ENCODE measurements at places on chromosomes 7 and 10.

GRCh38 chr10:121323443-121323842, 274.8 kb downstream of the FGFR2 start:
- no peak for DNase-seq

- peak; percentile 53 for DNase-seq
Measured at GRCh38 chr7:37342688-37343471, 105.8 kb downstream of the ELMO1 start.

GRCh38 chr7:102077081-102077480, 209.6 kb upstream of the SH2B2 start:
- DNase-seq = no peak

GRCh38 chr7:158695726-158696452, 8.7 kb downstream of the NCAPG2 start:
- no peak for DNase-seq

DNA sequence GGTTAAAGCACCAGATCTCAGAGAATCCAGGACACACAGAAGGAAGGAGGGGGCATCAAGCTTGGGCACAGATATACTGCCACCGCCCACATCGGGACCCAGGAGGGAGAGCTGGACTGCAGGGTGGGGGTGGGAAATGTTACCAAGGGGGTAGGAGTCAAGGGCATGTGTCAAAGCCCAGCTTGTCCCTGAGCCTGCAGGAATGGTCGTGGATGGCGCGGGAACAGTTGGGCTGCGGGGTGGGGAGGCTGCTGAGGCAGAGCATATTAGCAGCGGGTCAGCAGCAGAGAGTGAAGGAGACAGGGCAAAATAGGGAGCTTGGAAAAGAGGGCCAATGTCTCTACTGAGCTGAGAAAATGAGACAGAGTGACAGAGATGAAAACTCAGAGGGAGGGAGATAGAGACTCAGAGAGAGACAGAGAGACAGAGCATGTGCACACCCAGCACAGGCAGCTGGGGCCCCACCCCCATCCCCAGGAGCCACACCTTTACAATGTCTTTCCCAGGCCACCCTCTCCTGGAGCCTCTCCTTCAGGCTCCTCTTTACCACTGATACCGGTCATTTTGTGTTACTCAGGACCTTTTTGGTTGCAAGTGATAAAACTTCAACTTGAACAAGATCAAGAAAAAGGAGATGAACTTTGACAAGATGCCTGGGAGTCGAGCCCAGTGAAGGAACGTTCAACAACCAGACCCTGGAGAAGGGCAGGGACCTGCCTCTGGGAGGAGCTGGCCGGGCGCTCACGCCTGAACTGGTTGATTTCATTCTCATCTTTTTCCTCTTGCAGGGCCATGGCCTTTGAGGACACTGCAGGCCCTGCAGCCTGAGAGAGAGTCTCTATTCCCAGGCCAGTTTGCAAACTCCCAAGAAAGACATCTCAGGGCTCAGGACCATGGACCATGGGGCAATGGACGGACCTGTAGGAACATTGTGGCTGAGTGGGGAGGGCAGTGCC, 50.0 kb downstream of the AOC1 start:
- DNase-seq = no peak

DNA sequence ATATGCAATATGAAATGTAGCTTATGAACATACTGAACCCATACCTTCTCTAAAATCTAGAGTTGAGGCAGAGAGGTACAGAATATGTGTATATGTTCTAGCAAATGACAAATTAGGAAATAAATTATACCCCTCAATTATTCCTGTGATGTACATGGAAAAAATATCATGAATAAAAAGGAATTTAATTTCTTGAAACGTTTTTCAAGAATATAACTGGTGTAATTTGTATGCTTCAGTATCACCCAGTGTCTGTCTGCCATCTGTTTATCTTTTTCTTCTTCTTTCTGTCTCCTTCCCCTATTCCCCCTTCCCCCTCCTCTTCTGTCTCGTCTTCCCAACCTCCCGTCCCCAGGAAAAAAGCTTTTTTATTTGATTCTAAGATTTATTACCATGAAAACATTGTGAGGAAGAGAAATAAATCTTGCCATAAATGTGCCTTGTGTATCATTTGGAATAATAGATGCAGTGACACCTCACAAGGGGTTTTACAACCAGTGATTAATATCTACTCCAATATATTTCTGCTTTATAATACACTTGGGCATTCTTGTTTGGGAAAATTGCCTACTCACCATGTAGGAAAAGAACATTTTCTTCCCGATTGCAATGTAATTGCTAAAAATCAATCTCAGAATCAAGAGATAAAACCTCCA, 12.2 kb downstream of the LANCL2 start:
- no peak for DNase-seq

DNA sequence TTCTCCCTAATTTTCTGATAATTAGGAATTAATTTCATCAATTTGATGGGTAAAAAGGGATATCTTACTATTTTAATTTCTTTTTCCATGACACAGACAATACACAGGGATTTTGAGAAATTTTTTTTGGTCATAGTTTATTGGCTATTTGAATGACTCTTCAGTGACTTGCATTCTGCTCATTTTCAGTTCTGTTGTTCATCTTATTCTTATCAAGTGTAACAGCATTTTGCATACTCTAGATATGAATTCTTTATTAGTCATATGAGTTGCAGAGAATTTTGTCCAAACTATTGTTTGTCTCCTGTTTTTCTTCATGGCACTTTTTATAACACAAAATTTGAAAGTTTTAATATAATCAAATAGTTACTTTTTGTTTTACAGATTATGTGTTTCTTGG, 41.7 kb downstream of the MKLN1 start:
- no peak for DNase-seq

DNA sequence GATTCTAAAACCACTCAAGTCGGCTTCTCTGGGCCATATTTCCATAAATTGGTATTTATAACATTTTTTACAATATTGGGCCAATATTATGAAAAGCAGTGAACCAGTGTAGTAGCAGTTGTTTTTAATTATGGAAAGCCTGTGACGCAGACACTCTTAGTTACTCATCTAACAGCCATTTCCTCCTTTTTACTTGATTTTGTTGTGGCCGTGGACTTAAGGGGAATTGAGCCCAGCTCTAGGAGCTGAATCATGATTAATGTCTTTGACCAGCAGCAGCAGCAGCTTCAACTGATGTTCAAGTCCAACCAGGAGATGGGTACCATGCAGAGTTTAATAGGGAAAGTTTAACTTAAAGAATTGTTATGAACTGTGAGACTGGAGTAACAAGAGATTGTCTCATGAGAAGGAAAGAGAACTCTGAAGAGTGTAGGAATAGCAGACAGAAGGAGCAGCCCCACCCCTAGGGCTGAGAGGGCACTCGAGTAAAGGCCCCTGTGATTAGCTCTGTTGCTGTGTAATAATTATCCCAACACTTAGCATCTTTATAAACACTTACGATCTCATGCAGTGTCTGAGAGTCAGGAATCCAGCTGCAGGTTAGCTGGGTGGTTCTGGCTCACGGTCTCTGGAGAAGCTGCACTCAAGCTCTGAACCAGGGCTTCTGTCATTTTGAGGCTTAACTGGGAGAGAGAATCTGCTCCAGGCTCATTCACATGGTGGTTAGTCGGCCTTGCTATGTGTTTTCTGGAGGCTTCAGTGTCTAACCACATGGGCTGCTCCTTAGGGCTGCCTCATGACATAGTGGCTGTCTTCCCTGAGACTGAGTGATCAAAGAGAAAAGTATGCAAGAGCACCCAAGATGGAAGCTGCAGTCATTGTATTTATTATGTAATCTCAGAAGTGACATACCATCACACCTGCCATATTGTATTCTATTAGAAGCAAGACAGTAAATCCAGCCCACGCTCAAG, 4.6 kb downstream of the LANCL2 start:
- no peak for DNase-seq

- DNase-seq = no peak
Measured at GRCh38 chr10:121024905-121025584, 173.9 kb downstream of the WDR11 start.

DNA sequence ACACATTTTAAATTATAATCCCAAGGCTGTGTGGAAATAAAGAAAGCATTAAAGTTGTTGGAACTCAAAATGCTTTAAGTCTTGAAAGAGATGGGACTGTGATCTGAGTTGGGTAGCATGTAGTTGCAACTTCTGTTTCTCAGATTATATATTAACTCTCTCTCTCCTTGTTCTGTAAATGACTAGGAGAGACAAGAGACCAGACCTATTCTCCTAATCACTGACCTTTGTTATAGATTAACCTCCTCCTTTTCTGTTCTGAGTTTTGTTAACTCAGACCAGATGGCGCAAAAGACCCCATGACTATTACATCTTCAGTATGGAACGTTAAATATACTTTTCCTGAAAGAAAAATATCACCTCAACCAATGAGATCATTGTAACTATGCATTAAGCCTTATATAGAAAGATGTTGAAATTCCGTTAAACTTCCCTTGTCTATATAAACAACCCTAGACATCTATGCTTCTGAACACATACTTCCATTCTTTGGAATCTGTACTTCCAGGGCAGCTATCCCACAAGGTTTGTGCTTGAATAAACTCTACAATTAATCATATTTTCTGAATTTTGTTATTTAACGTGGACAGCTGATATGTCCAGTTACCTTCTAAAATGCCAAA, 143.5 kb upstream of the TRIM24 start:
- DNase-seq = no peak

DNA sequence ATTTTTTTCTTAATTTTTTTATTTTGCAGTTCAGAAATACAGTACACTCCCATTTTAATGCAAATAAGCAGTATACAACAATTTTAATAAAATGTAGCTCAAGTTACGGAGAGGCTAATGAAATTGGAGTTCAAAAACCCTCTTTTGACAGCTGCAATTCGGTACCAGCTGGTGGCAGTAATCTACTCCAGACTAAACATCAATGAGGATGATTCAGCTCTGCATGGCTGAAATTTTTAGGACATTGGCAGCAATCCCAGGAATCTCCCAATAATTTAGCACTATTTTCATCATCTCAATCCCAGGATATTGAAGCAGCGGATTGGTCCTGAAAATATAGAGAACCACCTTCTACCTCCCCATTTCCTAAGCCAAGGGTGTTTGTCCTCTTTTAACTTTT, 278.8 kb downstream of the CACNA2D1 start:
- no peak for DNase-seq

DNA sequence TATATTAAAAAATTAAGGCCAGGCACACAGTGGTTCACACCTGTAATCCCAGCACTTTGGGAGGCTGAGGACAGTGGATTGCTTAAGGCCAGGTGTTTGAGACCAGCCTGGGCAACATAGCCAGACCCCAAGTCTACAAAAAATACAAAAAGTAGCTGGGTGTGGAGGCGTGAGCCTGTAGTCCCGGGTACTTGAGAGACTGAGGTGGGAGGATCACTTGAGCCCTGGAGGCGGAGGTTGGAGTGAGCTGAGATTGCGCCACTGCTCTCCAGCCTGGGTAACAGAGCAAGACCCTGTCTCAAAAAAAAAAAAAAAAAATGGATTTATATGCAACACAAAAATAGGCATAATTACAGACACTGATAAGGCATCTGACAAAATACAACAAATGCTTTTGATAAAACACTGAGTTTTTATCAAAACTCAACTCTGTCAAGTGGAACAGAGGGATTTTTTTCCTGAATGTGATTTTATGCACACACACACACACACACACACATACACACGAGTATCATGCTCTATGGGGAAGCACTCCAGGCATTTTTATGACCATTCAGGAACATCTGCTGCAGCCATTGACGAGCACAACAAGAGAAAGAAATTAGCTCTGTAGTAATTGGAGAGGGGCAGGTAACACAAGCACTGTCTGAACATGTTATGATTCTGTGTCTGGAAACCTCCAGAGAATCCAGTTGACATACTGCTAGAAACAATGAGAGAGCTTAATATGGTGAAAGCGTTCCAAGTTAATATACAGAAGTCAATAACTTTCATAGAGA, 193.1 kb downstream of the WDR37 start:
- DNase-seq = no peak

DNA sequence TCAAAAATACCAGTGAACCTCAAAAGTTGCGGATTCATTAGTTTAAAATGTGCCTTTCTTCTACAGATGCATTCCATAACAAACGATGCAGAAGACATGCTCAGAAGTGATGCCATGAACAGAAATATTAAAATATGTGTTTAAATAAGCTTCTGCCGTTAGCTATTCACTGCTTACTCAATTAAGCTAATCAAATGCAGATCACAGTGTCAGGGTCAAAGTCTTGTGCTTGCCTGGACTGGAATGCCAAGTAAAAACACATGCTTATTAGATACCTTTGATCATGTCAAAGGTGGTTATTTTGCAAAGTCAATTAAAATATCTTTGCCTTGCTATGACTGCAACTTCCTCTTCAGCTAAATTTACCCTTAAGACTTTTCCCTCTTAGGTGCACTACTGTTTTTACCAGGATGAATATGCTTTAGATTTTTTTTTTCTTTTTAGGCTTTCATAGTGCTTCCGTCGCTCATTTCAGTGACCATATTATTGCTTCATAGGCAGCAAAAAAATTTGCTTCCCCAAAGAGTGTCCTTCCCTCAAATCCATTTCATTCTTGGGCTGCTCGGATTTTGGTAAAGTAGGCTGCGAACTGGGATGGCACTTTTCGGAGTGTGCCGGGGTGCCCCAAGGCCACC, 905 bp downstream of the ASB13 start:
- no peak for DNase-seq

- DNase-seq = no peak
Measured at GRCh38 chr7:94368371-94368791, 26.3 kb upstream of the COL1A2 start.
